ENCODE measurements at places on chromosomes 4 and X.

DNA sequence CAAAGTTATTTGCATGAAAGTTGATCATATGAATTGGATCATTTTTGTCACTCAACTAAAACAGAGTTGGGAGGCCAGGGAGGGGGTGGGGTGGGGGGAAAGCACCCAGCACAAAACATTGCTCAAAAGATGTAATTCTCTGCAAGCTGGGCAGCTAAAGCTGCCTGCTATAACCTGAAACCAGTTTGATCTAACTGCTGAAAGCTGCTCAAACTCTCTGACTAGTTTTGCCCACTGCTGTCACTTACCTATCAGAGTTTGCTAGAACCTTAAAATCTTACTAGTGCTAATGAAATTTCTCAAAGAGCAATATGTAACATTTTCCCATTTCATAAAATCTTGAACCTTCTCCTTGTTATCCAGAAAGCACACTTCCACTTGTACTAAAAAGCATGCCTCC lies 10.4 kb downstream of the CXCL8 start:
- H3K27ac ChIP-seq = no peak overlapping the region
- H3K4me1 ChIP-seq = no peaks in the 10 kb centered on the region
- H3K27me3 ChIP-seq = no peaks in the 10 kb centered on the region
- H3K4me3 ChIP-seq = no peak overlapping the region

- H3K36me3 ChIP-seq = no peaks in the 10 kb centered on the region
- no peak for DNase-seq
- H3K4me3 ChIP-seq = no peak overlapping the region
- H3K4me1 ChIP-seq = no peaks in the 10 kb centered on the region
These were observed 161.2 kb upstream of the WDFY3 start for GRCh38 chr4:85127653-85128052.

DNA sequence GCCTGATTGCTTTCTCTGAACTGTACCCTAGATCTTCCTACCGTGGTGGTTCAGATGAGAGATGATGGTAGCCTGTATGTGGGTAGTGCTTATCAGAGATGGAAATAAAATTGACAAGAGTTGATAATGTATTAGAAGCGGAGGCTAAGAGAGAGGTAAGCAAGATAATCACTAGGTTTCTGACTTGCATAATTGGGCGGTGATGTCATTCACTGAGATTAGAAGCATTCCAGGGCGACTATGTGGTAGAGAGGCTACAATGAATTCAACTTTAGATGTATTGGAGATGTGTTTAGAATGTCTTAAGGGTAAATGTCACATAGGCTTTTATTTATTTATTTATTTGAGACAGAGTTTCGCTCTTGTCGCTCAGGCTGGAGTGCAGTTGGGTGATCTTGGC lies 415 bp upstream of the TENM3 start:
- H3K27ac ChIP-seq = no peak overlapping the region
- no peak overlapping the region for H3K4me3 ChIP-seq

DNA sequence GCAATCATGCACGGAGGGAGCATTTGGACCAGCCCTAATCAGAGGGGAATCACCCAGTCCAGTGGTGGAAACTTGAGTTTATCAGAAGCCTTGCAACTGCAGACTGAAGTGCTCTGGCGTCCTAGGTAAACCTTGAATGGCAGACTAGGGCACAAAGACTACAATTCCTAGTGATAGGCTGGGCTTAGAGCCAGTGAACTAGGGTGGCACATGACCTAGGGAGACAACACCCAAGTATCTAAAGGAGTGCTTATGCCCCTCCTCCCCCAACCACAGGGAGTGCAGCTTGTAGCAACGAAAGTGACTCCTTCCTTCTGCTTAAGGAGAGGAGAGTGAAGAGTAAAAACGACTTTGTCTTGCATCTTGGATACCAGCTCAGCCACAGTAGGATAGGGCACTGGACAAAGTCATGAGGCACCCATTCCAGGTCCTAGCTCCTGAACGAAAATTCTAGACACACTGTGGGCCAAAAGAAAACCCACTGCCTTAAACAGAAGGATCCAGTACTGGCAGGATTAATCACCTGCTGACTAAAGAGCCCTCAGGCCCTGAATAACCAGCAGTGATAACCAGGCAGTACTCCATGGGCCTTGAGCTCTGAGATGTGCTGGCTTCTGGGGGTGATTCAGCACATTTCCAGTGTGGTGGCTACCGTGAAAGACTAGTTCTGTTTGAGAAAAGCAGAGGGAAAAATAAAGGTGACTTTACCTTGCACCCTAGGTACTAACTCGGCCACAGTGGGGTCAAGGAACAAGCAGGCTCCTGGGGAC lies 58.7 kb upstream of the STARD8 start:
- H3K4me1 ChIP-seq = no peaks in the 10 kb centered on the region
- H3K4me3 ChIP-seq = no peak overlapping the region
- no peak for DNase-seq
- no peaks in the 10 kb centered on the region for H3K36me3 ChIP-seq
- no peaks in the 10 kb centered on the region for H3K27me3 ChIP-seq

DNA sequence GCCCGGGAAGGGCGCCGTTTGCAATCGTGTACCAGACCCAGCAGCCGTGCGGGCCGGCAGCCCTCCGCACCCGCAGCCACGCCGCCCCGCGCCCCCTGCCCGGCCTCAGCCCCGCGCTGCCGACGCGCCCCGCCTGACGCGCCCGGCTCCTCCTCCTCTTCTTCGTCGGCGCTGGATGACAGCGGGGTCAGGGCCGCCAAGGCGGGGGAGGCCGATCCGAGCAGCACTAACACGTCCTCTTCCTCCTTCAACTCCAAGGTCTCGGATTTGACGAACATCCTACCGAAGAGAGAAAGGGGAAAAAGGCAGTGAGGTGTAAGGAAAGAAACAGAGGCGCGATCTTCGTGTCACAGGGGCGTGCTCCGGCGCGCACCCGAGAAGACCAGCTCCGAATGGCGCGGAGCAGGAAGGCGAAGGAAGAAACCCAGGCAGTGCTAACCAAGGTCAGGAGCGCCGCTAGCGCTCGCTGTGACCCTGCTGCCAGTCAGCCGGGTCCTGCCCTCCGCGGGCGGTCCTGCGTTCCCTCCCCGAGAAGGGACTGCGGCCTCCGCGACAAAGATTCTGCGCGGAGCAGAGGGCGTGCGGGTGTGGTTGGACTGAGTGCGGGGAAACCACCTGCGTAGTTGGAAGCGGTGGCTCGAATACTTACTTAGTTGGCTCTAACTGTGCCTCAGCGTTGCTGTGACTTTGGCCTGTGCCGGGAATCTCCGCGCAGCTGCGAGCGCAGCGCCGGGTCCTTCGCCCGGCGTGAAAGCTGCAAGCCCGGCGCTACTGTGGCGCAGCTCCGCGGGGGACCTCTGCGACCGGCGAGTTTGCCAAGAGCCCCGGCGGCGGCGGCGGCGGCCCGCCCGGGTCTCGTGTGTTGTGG lies 548 bp downstream of the NEUROG2 start:
- peaks cover 98% of the 10 kb centered on the region for H3K27me3 ChIP-seq
- H3K4me1 ChIP-seq = peaks cover 36% of the 10 kb centered on the region
- H3K4me3 ChIP-seq = peak overlapping the region; percentile 53
- peak; percentile 66 for DNase-seq
- H3K36me3 ChIP-seq = no peaks in the 10 kb centered on the region
- no peak overlapping the region for H3K27ac ChIP-seq

DNA sequence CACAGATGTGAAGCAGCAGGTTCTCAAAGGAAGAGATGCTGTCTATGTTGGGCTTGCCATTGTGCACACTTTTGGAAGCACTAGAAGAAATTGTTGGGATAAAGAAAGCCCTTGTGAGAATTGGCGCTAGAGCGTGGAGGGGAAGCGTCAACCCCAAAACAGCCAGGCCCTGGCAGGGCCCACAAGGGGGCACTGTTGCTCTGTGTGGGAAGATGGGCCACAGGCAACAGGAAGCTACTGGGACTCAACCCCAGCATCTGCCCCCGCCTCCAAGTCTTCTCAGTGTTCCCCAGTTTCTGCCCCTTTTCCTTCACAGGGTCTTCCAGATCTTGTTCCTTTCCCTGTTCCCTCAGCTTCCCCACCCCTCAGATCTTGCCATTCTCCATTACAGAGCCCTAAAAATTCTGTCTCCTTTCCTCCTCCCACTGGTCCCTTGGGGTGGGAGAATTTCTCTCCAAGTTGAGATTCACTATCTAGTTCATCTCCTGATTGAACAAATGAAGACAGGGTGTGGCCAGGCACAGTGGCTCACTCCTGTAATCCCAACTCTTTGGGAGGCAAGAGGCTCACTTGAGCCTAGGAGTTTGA lies 85.5 kb downstream of the STARD8 start:
- peak; percentile 82 for DNase-seq
- no peaks in the 10 kb centered on the region for H3K36me3 ChIP-seq
- H3K27me3 ChIP-seq = no peaks in the 10 kb centered on the region

GRCh38 chr4:20444599-20445337 lies 193.1 kb downstream of the SLIT2 start:
- H3K4me3 ChIP-seq = no peak overlapping the region
- H3K27me3 ChIP-seq = no peaks in the 10 kb centered on the region
- no peaks in the 10 kb centered on the region for H3K36me3 ChIP-seq
- no peak for DNase-seq
- H3K27ac ChIP-seq = no peak overlapping the region

DNA sequence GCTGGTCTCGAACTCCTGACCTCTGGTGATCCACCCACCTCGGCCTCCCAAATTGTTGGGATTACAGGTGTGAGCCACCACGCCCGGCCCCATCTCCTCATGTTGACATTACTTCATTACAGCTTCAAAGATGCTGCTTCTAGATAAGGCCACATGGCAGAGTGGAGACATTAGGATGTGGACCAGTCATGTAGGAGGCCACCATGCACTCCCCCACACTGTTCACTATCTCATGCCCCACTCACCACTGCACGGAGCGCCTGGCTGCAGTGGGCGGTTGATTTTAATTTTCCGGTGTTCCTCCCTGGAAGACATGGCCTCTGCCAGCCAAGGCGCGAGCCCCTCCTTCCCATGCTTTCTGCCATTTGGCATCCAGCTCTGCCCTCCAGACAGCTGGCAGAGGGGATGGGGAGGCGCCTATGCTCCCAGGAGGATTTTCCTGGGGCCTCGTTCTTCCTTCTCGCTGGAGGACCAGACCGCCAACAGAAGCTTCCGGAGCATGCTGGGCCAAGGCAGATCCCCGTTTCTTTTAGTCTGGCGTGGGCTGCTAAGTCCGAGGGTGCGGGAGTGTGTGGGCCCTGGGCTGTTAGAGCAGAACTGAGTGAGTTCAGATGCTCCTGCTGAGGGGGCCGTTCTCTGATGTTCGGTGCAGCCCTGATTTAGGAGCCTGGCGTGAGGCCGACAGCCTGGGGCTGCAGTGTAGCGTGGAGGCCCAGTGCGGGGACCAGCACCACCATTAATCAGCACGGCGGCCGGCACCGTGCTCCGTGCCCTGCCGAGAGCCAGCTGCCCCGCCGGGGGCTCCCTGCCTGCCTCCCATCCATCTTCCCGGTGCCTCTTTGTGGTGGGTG lies 93.1 kb downstream of the SORCS2 start:
- no peak overlapping the region for H3K4me3 ChIP-seq
- no peak for DNase-seq
- no peaks in the 10 kb centered on the region for H3K36me3 ChIP-seq
- H3K27ac ChIP-seq = no peak overlapping the region
- H3K27me3 ChIP-seq = no peaks in the 10 kb centered on the region
